ENCODE measurements at places on chromosomes 2 and 18.
A peak's percentile ranks its signal among the peaks of the same experiment; 100 is the strongest.

DNA sequence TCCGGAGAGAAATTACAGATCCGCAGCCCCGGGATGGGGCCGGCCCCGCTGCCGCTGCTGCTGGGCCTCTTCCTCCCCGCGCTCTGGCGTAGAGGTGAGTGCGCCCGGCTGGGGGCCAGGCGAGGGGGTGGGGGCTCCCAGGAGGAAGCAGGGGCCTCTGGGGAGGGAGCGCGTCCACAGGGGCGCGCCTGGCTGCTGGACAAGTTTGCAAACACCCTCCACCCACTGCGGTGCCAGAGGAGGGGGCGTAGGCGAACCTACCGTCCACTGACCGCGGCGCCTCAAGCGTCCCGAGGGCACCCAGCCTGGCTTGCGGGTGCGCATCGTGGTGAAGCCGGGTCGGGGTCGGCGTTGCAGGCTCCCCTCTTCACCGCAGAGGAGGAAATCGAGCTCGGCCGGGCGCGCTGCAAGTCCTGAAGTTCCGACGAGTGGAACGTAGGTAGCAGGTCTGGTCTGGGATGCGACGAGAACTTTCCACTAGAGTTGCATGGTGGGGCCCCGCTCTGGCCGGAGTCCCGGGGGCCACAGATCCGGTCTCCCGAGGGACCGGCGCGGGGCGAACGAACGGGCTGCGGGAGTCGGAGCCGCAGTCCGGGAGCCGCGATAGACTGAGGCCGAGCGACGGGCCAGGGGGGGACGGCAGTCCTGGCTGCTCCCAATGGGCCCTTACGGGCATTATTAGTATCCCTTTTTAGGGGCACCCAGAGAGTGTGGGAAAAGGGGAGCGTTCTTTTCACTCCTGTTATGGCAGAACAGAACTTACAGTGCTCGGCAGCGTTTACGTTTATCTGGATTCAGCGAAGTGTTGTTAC, 502 bp downstream of the MERTK start:
- no peak for DNase-seq

GRCh38 chr18:8947566-8947965, 154.9 kb upstream of the NDUFV2 start:
- DNase-seq: no peak

- DNase-seq: no peak
Measured at GRCh38 chr2:240705204-240705791, 13.6 kb downstream of the AQP12A start.

DNA sequence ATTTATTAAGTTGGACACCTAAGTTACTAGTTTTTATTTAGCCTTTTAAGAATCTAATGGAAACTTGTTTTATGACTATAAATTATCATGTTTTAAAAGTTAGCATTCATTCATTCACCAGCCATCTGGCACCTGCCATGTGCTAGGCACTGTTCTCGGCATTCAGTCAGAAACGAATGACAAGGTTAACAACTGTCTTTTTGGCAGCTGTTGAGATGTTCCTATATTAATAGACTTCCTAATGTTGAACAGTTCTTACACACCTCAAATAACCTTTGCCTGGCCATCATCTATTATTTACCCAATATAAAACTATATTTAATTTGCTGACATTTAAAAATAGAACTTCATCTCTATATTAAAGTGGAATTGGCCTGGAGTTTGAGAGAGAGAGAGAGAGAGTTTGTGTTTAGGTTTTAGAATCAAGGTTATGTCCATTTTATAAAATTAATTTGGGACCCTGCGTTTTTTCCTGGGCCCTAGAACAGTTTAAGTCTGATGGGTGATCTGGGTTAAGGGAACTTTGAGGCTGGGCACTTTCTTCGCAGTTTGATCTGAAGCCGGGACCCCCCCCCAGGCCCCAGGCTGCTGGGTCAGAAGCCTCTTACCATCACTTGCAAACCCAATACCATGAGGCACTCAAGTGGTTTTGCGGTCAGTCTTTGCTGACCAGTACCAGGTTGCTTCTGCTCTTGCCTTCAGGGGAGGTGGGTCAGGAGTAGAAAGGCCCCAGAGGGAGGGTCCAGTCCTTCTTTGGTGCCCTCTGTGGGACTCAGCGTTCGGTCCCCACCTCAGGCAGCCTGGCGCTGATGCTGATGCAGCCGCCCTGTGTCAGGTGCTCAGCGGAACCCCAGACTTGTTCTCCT, 48.3 kb upstream of the ASB1 start:
- DNase-seq: no peak

DNA sequence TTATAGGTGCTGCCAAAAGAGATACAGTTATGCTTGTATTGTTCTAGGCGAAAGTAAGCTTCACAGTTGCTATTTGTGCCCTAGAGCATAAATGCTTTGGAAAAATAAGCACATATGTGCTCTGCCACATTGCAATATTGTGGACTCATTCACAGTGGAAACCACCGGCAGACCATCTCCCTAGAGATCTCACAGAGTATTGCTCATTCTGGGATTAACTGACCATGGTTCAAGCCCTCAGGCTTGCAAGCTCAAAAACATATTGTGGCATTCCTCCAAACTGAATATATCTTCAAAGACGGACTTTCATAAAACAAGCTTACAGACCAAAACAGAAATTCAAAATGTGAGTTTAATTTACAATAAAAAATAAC, 158.2 kb upstream of the CCDC150 start:
- DNase-seq: no peak

DNA sequence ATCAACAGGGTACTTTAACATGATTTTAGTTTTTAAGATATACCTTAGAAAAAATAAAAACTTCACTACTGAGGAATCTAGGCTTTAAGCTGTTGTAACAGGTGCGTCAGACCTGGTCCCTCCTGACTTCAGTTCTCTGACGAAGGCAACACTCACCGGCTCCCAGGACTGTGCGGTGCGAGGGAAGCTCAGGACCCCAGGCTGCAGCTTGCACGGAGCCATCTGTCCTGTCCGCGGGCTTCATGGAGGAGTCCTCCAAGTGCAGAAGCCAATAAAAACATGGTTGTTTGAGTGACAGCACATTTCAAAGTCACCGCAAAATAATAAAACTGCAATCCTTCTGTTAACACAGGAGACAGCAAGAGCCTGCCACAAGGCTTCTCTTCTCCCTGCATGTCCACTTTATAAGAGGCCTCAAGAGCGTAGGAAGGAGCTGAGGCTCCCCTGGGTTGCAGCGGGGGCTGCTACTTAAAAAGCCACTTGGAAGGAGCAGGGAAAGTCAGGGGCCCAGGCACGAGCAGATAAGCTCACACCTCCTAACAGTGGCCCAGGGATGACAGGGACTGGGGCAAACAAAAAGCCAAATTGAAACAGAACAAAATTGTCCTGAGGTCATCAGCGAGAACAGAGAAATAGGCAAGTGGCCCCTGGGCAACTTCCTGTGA, 4.6 kb downstream of the HJURP start:
- DNase-seq: no peak

GRCh38 chr2:240810199-240810598, 9.8 kb downstream of the KIF1A start:
- no peak for DNase-seq

DNA sequence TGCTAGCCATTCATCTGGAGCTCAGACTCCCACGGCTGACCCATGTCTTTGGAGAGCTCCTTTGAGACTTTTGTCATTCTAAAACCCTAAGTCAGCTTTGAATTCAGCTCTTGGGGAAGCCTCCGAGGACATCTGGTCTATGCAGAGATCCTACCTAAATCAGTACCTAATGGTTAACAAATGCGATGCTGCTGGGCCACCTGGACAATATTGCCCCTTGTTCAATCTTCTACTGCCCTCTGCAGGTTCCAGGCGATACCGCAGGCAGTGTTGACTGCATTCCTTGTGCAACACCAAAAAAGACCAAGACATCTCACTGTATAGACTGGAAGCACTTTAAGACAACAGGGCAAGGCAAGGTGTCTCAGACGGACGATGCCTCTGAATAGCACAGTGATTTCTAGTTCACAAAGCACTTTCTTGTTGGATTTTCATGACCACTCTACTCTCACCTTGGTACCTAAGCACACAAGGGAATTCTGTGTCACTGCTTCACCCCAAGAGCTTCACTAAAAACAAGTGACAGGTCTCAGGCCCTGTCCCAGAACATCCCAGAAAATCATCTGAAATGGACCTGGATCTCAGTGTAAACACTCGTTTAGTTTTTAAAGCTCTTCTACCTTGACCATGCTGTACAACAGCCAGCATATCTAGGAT, 80.9 kb downstream of the XDH start:
- peak; percentile 70 for DNase-seq

DNA sequence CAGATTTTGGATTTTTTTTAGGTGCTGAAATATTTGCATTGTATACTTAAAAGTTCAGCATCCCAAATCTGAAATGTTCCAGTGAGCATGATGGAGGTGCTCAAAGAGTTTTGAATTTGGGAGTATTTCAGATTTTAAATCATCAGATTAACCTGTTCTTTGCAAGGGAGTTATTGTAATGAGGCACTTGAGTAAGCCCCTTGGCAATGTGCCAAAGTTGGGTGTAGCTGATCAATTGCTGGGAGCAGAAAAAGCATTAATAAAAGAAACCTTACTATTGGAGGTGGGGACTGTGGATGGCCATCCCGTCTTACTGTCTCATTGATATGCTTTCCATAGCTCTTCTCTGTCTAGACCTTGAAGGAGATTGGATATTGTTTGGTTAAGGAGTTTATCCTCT, 28.3 kb downstream of the MALT1 start:
- DNase-seq: no peak

GRCh38 chr2:71380665-71381064, 49.1 kb downstream of the ZNF638 start:
- DNase-seq: no peak

- DNase-seq: no peak
Measured at GRCh38 chr2:230814616-230815015, 50.1 kb upstream of the ITM2C start.

DNA sequence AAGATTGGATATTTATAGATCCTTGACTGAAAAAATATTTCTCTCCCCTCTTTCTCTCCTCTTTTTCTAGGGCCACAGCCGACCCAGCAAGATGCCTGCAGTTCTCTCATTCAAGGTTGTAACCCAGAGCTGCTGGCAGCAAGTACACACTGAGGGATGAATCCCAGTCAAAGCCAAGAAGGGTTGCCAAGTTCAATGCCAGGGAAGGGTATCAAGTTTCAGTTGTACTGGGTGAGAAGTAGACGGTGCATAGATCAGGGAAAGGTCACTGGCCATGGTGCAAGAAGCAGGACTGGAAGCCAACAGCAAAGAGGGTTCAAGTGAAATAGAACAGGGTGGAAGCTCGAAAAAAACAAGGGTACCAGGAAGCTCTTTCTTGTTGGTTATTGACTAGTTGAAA, 170.2 kb downstream of the NRP2 start:
- DNase-seq: no peak

DNA sequence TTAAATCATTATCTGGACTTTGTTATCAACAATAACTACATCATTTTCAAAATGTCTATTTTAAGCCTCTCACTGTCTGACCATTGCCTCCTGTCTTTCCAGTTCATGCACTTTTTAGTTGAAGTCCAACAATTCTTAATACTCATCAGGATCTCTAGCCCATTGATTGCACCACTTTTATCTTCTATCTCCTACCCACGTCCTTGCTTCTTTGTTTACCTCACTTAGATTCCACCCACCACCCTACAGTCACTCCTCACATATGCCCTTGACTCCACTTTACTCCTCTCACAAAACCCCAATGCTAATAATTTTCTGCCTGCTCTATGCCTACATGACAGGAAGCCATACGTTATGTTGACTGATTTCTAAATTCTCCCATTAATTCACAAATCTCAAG, 21.9 kb downstream of the TACR1 start:
- DNase-seq: no peak

DNA sequence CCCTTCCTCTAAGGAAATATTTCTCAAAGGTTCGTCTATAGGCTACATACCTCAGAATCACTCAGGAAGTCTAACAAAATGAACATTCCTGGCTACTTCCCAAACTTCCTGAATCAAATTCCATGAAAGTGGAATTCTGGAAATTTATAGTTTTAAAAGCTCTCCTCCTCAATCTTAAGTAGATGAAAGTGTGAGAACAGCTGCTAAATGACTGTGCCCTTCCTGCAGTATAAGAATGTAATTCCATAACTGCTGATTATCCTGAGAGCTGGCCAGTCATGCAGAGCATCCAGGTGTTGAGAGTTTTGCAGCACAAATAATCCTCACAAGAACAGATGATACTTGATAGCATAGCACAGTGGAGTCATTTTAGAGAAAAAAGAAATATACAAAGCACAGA, 265.0 kb downstream of the KCNJ3 start:
- DNase-seq: no peak

DNA sequence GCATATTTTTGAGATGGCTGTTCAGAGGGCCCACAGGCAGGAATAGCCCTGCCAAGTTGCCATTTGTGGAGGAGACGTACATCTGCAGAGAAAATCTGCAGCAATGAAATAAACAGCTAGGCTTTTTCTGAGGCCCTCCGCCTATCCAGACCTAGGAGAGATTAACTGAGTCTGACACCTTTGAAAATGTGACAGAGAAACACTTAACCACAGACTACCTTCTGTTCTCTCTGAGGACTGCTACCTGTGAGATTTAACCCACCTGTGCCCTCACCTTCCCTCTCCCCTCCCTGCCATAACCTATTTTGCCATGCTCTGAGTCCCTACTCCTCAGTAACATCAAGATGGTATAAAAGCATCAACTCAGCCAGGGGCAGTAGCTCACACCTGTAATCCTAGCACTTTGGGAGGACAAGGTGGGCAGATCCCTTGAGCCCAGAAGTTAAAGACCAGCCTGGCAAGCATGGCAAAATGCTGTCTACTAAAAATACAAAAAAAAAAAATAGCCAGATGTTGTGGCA, 160.3 kb downstream of the TGIF1 start:
- no peak for DNase-seq

GRCh38 chr18:41967680-41968079, 12.6 kb downstream of the PIK3C3 start:
- no peak for DNase-seq

DNA sequence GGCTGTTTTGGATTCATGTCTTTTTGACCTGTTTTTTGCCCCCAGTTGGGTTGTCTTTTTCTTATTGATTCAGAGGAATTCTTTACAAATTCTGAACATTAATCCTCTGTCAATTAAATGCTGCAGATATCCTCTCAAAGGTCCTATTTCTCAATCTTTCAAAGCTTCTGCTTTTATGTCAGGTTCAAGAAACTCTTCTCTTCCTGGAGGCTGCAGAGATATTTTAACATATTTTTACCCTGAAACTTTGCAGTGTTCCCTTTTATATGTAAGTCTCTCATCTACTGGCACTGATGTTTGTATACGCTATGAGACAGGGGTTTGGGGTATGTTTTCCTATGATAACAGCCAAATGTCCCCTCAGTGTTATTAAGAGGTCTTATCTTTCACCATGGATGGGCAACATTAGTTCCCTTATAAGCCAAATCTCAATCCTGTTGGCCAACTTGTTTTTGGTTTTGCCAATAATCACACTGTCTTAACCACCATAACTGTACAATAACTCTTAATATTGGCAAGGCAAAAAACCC, 159.3 kb downstream of the HDAC4 start:
- DNase-seq: no peak

- DNase-seq: no peak
Measured at GRCh38 chr18:45227001-45227742, 388.1 kb upstream of the SLC14A2 start.

- DNase-seq: no peak
Measured at GRCh38 chr18:50579061-50579774, 19.3 kb downstream of the MAPK4 start.
